ENCODE measurements at places on chromosomes 1 and 21.

DNA sequence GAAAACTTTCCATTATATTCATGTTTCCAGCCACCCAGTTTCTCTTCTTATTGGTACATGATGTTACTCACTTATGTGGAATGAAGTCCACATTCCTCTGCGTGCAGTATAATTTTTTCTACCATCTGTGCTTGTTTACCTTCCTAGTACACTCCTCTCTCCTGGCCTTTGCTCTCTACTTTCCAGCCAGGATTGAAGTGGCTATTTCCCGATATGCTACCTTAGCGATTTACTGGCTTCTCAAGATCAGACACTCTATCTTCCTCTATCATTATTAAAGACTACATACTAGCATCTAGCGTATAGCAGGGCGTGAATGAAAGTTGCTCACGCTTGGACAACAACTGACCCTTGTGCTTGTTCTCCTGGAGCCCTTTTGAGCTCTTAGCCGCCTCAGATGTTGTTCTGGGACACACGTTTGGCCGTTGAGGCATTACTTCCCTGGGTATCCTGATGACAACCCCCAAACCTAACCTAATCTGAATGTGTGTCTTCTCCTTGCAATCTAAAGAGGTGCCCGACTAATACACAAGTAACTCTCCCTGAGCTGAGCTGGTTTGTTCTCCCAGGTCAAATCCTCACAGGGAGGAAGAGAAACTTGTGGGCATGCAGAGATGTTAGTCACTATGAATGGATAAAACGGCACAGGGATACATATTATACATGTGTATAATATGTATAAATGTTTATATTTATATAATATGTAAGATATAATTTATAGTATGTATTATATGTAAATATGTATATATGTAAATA lies 13.4 kb upstream of the MTARC2 start:
- no peak for DNase-seq

DNA sequence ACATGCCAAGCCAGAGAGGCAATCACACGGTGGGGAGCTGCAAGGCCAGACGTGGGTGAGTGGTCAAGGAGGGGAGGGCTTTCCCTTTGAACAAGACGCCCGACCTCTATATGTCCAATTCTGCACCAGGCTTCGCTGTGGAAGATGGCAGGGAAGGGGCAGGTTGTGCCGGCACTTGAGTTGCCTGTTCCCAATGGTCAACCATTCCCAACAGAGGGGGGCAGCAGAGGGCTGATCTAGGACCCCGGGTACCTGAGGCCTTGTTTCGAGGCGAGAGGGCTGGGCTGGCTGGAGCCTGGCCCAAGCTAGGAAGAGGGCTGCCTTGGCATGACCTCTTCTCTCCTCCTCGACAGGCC lies 64.9 kb downstream of the TMEM53 start:
- DNase-seq = no peak

- no peak for DNase-seq
Observed at GRCh38 chr1:14478120-14478519, 120.4 kb upstream of the KAZN start.

- DNase-seq = peak; percentile 23
Observed at GRCh38 chr1:38128926-38129453, 82.4 kb upstream of the POU3F1 start.

DNA sequence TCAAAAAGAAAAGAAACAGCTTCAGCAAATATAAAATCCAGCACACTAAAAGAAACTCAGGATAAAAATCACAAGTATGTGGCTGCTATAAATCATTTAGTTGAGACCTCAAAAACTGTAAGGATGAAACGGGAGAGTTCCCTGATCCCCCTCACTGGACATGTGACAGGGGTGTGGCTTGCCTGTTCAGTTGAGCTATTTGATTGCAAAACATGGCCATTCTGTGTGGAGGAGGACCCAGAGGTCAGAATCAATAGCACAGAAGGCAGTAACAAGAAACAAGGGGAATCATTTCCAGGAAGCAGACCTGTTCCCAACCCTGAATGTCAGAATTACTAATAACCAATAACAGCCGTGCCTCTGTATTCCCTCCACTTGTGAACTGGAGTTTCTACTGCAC lies 27.9 kb downstream of the RBM11 start:
- no peak for DNase-seq

- DNase-seq = no peak
Observed at GRCh38 chr1:234502785-234503184, 23.8 kb upstream of the TARBP1 start.

DNA sequence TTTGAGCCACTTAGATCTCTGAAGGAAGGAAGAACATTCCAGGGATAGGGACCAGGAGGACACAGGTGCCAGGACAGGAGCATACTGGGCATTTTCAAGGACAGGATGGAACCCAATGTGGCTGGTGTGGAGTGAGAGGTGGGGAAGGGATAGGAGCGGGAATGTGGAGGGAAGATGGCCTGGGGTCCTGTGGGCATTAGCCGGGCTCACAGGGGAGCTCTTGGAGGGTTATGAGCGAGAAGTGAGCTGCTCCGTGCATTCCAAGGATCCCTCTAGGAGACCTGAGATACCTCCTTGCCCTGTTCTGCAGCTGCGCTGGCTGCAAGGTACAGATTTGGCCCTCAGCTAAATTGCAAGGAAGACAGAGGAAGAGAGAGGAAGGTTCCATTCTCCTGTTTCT lies 87.5 kb downstream of the IER5 start:
- no peak for DNase-seq

GRCh38 chr1:147628441-147628840 lies 41.9 kb downstream of the ACP6 start:
- no peak for DNase-seq

DNA sequence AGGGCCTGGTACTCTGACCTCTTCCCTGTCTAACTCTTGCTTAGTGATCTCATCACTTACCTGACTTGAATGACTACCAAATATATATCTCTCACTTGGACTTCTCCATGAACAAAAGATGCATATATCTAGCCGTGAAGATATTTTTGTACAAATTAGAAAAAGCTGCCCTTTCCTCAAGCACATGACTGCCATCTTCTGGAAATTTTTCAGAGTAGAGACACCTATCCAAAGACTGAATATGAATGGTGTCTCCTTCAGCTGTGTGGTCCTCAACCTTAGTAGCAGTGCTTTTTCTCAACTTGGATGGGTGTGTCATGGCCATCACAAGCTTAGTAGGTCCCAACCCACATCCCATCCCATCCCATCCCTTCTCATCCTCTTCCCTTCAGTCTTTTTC lies 142.3 kb downstream of the DNM3 start:
- no peak for DNase-seq

DNA sequence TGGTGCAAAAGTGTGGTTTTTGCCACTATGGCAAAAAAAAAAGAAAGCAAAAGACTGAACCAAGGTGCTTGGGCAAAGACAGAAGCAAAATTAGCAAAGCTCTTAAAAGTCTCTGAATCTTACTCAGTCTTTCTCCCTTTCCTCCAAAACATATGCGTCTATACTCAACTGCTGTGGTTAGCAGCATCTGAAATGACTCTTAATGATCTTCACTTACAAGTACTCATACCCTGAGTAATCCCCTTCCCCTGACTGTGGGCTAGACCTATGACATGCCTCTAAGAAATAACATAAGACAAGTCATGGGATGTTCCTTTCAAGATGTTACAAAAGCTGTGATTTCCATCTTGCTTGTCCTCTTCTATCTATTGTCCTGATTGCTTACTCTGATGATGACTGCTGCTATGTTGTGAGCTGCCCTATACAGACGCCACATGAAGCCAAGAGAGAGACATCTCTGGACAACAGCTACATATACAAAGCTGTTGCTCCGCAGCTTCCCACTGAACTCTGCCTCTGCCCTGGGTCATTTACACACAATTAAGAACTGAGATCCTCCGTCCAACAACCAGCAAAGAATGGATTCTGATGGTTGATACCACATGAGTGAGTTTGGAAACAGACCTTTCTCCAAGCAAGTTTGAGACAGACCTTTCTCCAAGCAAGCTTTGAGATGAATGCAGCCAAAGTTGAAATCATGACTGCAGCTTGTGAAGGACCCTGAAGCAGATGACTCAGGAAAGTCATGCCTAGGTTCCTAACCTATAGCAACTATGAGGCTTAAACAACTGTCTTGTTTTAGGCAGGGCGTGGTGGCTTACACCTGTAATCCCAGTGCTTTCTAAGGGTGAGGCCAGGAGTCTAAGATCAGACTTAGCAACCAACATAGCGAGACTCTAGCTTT lies 55.2 kb downstream of the PUM1 start:
- no peak for DNase-seq

DNA sequence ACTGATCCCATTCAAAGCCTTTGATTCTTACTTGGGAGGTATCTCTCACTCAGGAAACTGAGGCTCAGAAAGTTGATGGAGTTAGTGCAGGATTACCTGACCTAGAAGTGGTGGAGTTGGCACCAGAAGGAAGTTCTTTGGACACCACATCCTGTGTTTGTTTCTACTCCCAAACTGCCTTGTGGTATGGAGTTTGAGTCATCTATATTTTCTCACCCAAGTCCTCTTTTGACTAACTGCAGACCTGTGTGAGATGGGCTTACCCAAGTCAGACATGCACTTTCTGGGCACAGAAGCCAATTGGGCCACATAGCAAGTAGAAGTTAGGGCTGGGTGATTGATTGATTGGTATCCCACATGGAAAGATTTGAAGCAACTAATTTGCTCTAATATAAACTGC lies 36.1 kb downstream of the FGGY start:
- DNase-seq = no peak

GRCh38 chr1:193104502-193104906 lies 710 bp downstream of the GLRX2 start:
- DNase-seq = peak; percentile 60

DNA sequence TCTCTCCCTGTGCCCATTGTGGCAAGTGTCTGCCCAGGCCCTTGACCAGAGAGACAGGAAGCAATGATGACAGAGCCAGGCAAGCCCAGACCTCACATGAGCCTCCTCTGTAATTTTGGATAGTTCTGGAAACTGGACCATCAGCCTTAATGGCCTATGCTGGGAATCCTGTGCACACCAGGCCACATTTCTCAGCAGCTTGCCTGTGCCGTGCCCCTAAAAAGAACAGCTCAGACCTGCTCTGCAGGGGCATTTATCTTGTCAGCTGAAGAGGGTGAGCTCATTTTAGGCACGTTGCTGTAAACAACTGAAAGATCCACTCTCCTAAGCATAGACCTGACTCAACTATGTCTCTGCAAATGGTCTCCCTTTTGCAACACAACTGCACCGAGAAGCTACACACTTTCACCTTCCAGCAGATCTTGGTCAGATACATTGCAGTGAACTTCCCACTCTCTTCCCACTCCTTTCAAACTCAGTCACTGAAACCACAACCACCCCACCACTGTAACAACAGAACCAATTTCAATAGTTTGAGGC lies 53.5 kb upstream of the BACH1 start:
- DNase-seq = no peak

- DNase-seq = peak; percentile 93
Observed at GRCh38 chr1:63773815-63774616, at the start of gene ROR1. ROR1 (plus strand) TSS chr1:63774017.

DNA sequence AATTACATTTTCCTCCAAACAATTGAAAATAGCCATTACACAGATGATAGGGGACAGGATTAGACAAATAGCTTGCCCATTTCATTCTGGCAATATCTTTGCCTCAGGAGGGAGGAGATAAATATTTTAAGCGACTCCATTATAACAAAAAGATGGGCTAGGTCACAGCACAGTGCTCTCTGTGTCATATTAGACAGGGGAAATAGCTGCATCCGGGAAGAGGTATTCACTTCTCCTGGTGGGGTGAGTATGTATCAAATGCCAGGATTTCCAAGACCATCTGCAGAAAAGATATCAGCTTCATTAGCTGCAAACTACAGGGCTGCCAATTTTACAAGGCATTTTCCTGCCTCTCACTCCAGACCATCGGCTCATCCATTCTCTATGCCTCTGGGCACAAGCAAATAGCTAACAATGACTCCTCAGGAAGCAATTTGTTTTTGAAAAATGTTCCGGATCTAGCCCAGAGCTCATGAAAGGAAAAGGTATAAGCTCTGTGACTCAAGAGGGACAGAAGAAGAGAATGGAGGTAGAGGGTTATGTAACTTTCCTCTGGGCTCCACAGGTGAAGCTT lies 41.9 kb upstream of the ANGPTL7 start:
- DNase-seq = no peak

DNA sequence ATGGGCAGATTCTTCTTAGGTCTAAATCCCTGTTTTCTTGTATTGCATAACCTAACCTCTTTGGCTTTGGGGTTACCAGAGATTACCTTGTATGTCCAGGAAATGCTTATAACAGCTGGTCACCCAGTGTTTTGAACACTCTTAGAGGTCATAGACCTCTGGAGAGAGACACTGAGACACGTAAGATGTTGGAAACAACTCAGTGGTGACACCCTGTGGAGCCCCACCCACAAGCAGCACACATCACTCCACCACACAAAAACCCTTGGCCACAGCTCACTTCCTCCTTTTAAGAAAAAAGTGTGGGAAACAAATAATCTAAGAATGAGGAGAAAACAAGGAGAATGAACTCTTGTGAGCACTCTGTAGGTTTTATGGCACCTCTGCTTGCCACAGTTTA lies 26.3 kb upstream of the CYP4B1 start:
- no peak for DNase-seq

GRCh38 chr1:169361281-169361680 lies 6.3 kb downstream of the NME7 start:
- no peak for DNase-seq

DNA sequence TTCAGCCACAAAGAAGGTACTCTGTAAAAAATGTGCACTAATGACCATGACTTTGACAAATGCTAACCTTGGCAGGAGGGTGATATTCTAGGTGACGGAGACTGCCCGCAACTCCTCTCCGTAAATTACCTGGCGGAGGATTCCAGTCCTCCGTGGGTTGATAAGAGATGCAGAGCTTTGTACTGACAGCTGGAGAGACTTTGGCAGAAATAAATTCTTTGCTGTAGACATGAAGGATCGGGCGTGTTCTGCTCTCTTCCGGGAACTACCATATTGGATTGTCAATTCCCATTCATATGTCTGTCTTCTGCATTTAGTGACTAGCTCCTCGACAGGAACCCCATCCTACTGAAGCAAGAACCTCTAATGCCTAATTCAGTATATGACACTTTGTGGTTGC lies 158.3 kb upstream of the KAZN start:
- no peak for DNase-seq

- no peak for DNase-seq
Observed at GRCh38 chr1:180175806-180176205, 21.1 kb downstream of the QSOX1 start.

GRCh38 chr1:203121186-203122015 lies 6.1 kb upstream of the ADORA1 start:
- DNase-seq = no peak

GRCh38 chr1:27726173-27727044 lies 648 bp downstream of the FAM76A start:
- no peak for DNase-seq
